ENCODE measurements at places on chromosomes 1 and 21. TPM values are rescaled to one million over a fixed set of nuclear protein-coding genes. Genes with fewer than 3 reads are reported as not detected.

DNA sequence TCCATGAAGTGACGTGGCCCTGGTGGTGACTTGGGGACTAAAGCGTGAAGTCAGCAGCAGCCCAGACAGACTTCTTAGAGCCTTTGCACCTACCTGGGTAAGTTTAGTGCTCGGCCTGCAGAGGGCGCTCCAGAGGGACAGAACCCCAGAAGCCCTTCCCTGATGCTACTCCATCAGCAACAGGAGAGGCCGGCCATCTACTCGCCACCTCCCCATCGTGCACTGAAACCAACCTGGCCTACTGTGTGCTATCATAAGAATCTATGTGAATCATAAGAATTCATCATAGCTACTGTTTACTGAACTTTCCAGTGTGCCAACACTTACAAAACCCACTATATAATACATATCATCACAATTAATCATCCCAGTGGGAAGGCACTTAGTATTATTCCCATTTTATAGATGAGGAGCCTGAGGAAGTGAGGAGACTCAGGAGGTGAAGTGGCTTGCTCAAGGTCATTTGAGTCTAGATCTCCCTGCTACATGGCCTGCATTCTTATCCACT is 7.9 kb upstream of the EDN2 start:
- DNase-seq, result no peak

- DNase-seq, result peak; percentile 72
Observed at GRCh38 chr1:12658531-12659453, 14.9 kb downstream of the AADACL4 start.

DNA sequence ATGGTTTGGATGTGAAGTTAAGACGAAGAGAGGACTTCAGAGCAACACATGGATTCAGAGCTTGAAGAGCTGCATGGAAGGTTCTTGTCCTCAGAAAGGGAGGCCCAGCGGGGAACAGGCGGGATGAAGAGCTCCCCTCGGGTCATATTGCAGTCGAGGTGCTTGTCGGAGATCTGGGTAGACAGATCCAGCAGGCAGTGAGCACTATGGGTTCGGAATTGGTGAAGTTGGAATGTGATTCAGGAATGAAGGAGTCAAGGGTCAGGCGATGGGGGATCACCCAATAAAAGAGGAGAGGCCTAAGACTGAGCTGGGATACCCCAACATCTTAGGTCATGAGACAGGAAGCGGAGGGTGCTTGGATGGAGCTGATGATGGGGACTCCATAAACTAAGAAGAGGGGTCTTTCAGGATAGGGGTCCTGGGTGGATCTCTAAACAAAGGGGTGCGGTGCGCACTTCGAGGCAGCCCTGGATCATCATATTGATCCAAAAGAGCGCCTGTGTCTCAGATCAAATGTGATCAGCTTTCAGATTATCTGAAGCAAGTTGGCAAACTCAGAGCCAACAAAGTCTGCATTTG is 176.3 kb upstream of the VAMP3 start:
- DNase-seq, result no peak

GRCh38 chr1:32205401-32206370 is at the start of gene IQCC:
Gene IQCC, plus strand, starts transcription at chr1:32205671. Its CDS starts 11 bp downstream, at chr1:32205682.
- DNase-seq, result peak; percentile 85

GRCh38 chr1:222656391-222657155 is 38.7 kb downstream of the MIA3 start:
- no peak for DNase-seq

GRCh38 chr1:88802404-88802803 is 89.0 kb downstream of the GTF2B start:
- no peak for DNase-seq

GRCh38 chr1:2809656-2810055 is 8.2 kb upstream of the TTC34 start:
- no peak for DNase-seq

GRCh38 chr1:214466403-214467077 is 84.9 kb downstream of the PTPN14 start:
- no peak for DNase-seq

GRCh38 chr1:162680419-162681121 is 48.3 kb downstream of the DDR2 start:
- no peak for DNase-seq

GRCh38 chr1:208235982-208236761 is 8.0 kb downstream of the PLXNA2 start:
- no peak for DNase-seq

DNA sequence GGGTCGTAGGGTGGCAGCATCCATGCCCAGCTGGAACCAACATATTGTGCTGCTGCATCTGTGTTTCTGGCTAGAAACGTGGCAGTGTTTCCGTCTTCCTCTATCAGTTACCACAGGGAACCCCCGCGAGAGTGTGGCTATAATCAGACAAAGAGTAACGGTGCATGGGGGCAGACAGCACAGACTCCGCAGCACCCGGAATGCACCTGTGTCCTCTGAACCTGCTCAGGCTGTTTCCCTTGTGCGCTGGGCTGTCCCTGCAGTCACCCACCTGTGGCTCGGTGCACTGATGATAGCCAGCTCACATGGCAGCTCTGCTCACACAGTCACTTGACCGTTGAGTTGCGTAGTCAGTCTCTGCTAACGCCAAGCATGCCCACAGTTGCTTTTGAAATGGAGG is 11.4 kb upstream of the PCBP3 start:
- DNase-seq, result no peak

GRCh38 chr1:86776108-86776507 is 71.7 kb downstream of the SH3GLB1 start:
- DNase-seq, result no peak

- no peak for DNase-seq
Observed at GRCh38 chr1:247286134-247286670, 30.3 kb downstream of the VN1R5 start.

DNA sequence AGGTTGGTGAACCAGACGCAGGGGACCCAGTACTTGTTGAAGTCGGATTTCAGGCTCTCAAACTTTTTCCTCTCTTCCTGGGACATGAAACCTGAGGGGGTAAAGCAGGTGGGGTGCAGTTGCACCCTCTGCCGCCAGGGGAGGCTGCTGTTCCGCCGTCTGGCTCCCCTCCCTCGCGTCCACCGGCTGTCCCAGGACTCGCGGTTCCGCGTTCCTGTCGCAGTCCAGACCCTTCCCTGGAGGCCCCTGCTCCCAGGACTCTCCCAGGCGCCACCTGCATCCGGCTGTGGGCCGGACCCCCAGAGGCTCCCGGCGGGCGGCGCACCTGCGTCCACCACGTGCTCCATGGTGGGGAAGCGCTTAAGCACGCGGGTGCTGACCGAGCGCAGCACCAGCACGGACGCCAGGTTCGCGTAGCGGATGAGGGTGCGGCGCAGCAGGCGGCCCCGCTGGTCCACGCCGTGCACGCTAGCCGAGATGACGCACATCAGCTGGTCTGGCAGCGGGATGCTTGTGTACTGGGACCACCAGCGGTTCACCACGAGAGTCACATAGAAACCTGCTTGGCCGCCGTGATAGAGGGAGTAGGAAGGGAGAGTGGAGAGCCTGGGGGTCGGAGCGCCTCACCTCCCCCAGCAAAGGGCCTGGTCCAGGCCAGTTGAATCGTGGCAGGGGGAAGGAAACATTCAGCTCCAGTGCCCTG is 1.7 kb downstream of the BEST4 start:
- no peak for DNase-seq

DNA sequence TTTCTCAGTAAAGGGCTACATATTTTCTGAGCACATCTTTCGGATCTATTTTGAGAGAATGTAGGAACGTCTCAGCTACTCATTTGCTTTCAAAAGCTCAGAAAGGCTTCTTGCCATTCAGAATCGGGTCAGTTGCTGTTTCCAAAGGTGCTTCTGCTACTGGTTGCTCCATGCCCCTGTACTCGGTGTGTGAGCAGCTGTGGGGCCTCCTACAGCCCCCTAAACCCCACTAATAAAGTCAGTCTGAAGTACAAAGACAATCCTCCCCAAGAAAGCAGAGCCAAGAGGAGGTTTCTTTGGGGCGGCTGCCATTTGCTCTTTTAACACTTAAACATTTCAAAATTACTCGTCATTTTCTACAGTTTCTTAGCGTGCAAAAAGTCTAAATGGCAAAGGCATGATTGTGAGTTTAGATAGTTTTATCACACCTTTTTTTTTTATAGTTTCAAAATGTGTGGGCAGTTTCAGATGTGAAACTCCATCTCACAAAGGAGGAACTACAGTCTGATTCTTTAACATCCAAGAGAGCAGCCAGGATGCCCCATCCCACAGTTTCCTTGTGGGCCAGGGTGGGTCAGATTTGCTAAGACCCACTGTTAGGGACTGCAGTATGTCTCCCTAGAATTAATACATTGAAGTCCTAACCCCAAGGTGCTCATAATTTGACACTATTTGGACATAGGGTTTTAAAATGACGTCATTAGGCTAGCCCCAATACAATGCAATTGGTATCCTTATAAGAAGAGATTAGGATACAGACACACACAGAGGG is 4.1 kb downstream of the RUNX1 start:
- no peak for DNase-seq

DNA sequence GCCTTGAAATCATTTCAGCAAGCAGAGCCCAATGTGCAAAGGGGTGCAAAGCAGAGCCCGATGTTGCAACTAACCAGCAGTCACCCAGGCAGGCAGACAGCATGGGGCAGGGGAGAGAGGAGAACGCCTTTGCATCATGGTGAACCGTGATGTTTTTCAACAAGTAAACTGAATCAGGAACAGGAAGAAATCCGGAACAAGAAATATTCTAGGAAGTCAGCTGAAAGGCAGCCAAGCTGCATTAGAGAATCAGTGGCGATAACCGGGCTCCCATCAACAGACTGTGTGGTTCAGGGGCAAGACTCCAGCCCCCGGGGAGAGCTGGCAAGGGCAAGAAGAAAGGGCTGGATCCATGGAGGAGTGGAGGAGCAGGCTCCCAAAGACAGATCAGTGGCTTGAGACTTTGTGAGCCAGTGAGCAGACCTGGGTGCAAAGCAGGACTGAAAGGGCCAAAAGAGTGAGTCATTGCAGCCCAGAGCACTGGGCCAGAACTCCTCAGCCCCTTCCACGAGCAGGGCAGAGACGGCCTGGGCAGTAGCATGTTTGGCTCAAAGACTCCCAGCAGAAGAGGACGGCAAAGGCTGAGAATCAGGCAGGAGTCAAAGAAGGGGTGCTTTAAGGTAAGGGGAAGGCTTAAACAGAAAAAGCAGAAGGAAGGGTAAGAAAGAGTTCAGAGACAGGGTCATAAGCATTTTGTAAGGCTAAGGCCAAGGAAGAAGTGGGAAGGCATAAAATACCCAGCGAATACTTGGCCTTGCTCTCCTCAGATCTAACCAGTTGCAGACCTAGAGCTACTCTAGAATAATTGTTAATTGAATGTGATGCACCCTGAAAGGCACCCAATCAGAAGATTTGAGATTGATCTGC is 155.0 kb downstream of the SETD4 start:
- DNase-seq, result no peak

GRCh38 chr1:202805886-202806844 is 2.1 kb downstream of the KDM5B start:
- DNase-seq, result no peak

The NPHS2 gene
- not detected for total RNA-seq

The TDRD5 gene
- 0.96 TPM for total RNA-seq

The SELP gene
- 10.1 TPM for total RNA-seq

The DIO1 gene
- 0.59 TPM for total RNA-seq

The CFHR2 gene
- total RNA-seq, result not detected

The LENEP gene
- total RNA-seq, result not detected

The SYDE2 gene
- 15.4 TPM for total RNA-seq

The SYTL1 gene
- total RNA-seq, result 33.1 TPM
